ENCODE measurements at places on chromosomes 1 and 21.

- DNase-seq, result no peak
These were observed 93.6 kb downstream of the OLFML2B start for GRCh38 chr1:161930064-161930463.

GRCh38 chr1:2492091-2492490, 16.0 kb downstream of the PLCH2 start:
- no peak for DNase-seq

- no peak for DNase-seq
These were observed 222.0 kb downstream of the OMA1 start for GRCh38 chr1:58324558-58324957.

- DNase-seq, result no peak
These were observed 94.1 kb downstream of the ERG start for GRCh38 chr21:38404177-38404576.

- no peak for DNase-seq
These were observed 12.2 kb downstream of the HDAC1 start for GRCh38 chr1:32303997-32304622.

- no peak for DNase-seq
These were observed 9.9 kb upstream of the TMEM39B start for GRCh38 chr1:32062867-32063230.

All from iPS DF 19.7 (cell line).